ENCODE measurements at places on chromosomes 12 and 14.

DNA sequence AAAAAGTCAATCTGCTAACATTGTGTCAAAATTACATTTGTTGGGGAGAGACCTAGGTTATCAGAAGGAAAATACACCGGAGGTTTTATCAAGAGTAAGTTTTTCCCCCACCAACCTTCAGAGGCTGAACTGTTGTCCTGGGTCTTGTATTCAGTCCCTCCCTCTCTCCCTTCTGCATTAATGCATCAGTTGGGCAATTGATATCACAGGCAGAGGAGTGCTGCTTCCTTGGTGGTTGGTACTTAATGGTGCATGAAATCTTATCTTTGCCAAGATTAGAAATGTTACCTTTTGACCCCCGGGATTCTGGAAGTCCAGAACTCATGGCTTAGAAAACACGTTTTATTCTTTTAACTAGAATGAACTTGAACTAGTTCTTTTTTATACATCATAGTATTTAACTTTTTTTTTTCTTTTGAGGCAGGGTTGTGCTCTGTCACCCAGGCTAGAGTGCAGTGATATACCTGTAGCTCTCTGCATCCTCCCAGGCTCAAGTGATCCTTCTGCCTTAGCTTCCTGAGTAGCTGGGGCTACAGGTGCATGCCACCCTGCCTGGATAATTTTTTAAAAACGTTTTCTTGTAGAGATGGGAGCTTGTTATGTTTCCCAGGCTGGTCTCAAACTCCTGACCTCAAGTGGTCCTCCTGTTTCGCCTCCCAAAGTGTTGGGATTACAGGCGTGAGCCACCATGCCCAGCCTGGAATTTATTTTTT lies 4.9 kb downstream of the PCBP2 start:
- DNase-seq: no peak

DNA sequence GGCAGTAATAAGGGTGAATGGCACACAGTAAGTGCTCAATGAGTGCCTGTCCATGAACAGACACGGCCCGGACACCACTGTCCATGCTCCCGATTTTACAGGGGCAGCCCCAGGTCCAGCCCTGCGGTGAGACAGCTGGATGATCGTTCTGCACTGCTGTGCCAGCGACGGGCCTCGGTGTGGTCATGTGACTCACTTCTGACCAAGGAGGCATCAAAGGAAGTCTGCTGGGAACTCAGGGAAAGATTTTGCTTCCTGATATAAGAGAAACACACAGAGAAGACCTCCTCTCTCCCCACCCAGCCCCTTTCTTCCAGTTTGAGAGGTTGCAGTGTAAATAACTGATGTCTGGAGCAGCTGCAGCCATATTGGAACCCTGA lies 126.6 kb downstream of the SCARB1 start:
- no peak for DNase-seq

DNA sequence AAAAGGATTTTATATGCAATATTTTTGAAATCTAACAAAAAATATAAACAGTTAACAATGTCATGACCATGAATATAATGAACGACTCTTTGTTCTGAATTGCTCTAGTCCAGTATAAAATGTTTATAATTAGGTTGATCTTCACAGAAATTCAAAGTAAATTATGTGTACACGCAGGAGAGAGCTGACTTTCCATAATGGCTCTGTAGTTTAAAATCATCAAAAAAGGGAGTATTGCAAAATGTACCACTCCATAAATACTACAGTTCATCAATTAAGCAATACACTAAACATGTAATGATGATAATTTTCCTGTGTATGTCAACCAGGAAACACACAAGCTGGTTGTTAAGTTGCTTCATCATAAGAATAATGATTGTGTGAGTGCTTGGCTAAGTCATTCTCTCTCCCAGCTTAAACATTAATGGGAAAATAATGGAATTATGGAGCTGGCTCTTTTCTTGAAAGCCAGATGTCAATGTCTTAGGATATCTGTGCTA lies 189.5 kb upstream of the PLEKHG7 start:
- DNase-seq: no peak

- no peak for DNase-seq
These were observed 53.7 kb upstream of the DYRK2 start for GRCh38 chr12:67594888-67595287.

- no peak for DNase-seq
These were observed 4.8 kb downstream of the USP44 start for GRCh38 chr12:95546491-95546813.

DNA sequence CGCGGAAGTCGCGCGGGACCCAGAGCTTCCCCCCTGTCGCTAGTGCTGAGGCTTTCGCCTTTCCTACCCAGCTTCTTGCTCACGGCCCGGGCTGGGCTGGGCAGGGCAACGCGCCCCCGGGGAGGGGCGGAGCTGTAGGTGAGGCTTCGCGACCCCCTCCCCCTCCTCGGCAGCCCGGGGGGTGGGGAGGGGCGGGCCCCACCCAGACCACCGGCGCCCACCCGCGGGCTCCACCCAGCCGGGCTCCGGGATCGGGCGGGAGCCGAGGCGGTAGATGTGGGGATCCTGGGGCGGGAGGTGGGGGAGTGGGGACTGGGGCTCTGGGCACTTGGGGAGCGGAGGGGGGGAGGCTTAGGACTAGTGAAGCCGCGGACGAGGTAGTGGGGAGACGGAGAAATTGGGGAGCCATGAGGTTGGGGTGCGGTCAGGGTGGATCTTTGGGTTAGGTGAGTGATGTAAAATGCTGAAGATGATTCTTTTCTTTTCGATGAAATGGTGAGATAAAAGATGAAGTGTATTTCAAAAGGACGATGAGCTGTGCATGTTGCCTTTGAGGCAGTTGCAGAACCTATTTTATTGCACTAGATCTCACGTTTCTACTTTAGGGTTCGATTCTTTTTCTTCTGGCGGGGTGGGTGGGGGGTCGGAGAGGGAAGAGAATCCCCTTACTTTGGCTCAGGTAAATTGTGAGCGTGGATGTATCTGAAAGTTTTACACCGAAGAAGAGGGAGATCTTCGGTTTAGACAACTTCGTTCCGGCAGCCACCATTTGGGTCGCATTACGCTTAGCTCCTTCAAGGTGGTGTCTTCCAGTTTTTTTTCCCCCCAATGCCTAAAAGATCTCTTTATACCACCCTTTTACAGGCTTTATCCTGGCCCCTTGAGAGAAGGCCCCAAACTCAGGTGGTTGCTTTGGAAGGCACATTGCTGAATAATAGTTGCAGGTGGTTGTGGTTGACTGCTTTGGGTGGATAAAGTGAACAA lies 619 bp downstream of the ERC1 start:
- DNase-seq: no peak

- DNase-seq: no peak
These were observed 329.4 kb upstream of the TBX3 start for GRCh38 chr12:115013236-115013981.

DNA sequence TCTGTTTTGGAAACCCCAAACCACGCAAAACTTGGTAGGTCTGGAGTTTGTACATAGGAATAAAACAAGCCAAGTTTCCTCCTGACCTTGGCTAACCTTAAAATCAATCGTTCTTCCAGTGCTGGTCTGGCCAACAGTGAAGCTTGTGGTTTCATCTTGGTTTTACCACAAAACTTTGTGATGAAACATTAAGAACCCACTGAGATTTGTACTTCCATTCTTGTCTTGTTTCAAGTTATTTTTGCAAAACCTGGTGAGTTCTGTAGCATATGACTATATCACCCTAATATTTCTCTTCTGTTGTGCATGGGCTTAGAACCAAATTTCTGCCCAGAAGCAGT lies 26.4 kb downstream of the SIX1 start:
- peak; percentile 32 for DNase-seq

DNA sequence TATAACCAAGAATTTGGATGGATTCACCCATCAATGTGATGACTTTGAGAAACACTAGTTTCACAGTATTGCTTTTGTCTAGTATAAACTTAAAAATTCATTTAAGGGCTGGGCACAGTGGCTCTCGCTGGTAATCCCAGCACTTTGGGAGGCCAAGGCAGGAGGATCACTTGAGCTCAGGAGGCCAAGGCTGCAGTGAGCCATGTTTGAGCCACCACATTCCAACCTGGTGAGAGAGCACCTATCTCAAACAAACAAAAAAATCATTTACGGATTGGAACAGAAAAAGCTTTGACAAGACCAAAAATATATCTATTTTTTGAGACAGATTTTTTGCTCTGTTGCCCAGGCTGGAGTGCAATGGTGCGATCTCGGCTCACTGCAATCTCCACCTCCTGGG lies 27.5 kb downstream of the GNS start:
- DNase-seq: no peak

GRCh38 chr12:52655251-52655650 lies 3.2 kb upstream of the KRT2 start:
- no peak for DNase-seq

DNA sequence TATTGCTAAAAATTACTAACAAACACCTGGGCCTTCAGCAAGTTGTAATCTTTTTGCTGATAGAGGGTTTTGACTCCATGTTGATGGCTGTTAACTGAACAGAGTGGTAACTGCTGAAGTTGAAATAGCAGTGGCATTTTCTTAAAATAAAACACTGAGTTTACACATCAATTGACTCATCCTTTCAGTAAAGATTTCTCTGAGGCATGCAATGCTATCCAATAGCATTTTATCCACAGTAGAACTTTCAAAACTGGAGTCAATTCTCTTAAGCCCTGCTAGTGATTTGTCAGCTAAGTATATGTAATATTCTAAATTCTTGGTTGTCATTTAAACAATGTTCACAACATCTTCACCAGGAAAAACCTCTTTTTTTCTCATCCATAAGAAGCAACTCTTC lies 59.5 kb downstream of the CMAS start:
- no peak for DNase-seq

Measured in AG04450 (cell line).